Ascending aorta (tissue), 2 donors: ENCODE measurements at places on chromosomes 5 and 9. TPM values are rescaled to one million over a fixed set of nuclear protein-coding genes. Genes with fewer than 3 reads are reported as not detected.

- no peak overlapping the region for H3K4me3 ChIP-seq
- H3K27ac ChIP-seq: no peak overlapping the region
- no peaks in the 10 kb centered on the region for H3K27me3 ChIP-seq
- no peak for DNase-seq
These were observed 52.3 kb downstream of the SYK start for GRCh38 chr9:90853945-90854344.

Gene POU5F2
- total RNA-seq: 1.5 TPM

- DNase-seq: no peak
- H3K4me3 ChIP-seq: no peak overlapping the region
- H3K27ac ChIP-seq: no peak overlapping the region
- no peaks in the 10 kb centered on the region for H3K27me3 ChIP-seq
- H3K4me1 ChIP-seq: no peaks in the 10 kb centered on the region
- no peaks in the 10 kb centered on the region for H3K36me3 ChIP-seq
These were observed 15.5 kb upstream of the SMIM23 start for GRCh38 chr5:171770153-171770552.

Gene C9orf78
- total RNA-seq: 19.2 TPM

GRCh38 chr9:116409638-116410037 is 256.0 kb downstream of the PAPPA start:
- no peak overlapping the region for H3K27ac ChIP-seq
- H3K4me3 ChIP-seq: no peak overlapping the region
- no peak for DNase-seq

GRCh38 chr5:167892352-167893115 is 398.9 kb upstream of the WWC1 start:
- no peaks in the 10 kb centered on the region for H3K27me3 ChIP-seq
- no peak overlapping the region for H3K4me3 ChIP-seq
- no peaks in the 10 kb centered on the region for H3K36me3 ChIP-seq

DNA sequence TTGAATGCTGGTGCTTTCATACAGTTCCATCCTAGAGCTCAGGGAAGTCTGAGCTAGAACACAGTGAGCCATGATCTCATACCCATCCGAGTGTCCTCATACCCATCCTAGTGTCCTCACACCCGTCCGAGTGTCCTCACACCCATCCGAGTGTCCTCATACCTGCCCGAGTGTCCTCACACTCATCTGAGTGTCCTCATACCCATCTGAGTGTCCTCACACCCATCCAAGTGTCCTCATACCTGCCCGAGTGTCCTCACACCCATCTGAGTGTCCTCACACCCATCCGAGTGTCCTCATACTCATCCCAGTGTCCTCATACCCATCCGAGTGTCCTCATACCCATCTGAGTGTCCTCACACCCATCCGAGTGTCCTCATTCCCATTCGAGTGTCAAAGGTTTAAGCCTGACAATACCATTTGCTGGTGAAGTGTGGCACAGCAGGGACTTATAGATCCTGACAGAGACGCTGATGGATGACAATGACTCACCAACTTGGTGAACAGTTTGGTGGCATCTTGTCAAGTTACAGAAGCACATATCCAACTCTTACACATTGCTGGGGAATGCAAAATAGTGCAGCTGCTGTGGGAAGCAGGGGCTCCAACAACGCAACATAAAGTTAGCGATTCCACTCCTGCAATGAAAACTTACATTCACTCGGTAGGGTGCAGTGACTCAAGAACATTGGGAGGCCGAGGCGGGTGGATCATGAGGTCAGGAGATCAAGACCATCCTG is 77.0 kb upstream of the COL5A1 start:
- H3K27me3 ChIP-seq: no peaks in the 10 kb centered on the region
- H3K27ac ChIP-seq: no peak overlapping the region
- no peaks in the 10 kb centered on the region for H3K4me1 ChIP-seq
- no peak for DNase-seq
- H3K36me3 ChIP-seq: no peaks in the 10 kb centered on the region
- H3K4me3 ChIP-seq: no peak overlapping the region

Gene PPP3R2
- not detected for total RNA-seq

DNA sequence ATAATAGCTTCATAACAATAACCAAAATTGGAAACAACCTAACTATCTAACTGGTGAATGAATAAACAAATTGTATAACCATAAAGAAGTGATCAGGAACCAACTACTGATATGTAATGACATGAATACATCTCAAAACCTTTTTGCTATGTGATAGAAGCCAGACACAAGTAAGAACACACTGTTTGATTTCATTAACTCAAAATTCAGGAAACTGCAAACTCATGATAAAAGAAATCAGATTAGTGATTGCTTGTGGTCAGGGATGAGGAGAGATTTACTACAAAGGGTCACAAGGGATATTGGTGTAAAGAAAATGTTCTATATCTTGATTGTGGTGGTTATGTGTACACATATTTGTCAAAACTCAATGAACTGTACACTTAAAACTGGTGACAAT is 22.6 kb upstream of the BRINP1 start:
- no peaks in the 10 kb centered on the region for H3K36me3 ChIP-seq
- no peak overlapping the region for H3K27ac ChIP-seq
- DNase-seq: no peak
- no peaks in the 10 kb centered on the region for H3K4me1 ChIP-seq
- H3K4me3 ChIP-seq: no peak overlapping the region

DNA sequence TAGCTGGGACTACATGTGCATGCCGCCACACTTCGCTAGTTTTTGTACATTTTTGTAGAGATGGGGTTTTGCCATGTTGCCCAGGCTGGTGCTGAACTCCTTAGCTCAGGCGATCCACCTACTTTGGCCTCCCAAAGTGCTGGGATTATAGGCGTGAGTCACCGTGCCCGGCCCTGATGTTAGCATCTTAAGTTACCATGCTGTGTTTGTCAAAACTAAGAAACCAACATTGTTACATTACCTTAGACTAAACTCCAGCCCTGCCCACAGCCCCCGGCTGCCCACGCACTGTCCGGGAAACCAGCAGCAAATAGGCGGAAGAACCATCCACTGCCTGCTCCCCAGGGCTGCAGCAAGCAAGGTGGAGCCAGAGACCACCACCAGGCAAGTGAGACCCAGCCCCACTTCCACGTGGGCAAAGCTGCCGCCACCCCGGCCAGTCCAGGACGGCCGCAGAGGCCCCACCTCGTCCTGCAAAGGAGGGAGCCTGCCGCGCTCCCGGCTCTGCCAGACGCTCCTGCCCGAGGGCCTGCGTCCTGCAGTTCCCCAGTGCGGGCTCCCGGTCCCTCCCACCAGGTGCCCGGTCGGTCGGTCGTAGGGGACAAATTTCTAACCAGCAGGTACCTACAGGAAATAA is 35.7 kb upstream of the TXN start:
- no peak overlapping the region for H3K4me3 ChIP-seq
- no peaks in the 10 kb centered on the region for H3K27me3 ChIP-seq
- no peak overlapping the region for H3K27ac ChIP-seq
- no peaks in the 10 kb centered on the region for H3K36me3 ChIP-seq
